H54 (cell line): ENCODE measurements at places on chromosomes 13 and 19.

DNA sequence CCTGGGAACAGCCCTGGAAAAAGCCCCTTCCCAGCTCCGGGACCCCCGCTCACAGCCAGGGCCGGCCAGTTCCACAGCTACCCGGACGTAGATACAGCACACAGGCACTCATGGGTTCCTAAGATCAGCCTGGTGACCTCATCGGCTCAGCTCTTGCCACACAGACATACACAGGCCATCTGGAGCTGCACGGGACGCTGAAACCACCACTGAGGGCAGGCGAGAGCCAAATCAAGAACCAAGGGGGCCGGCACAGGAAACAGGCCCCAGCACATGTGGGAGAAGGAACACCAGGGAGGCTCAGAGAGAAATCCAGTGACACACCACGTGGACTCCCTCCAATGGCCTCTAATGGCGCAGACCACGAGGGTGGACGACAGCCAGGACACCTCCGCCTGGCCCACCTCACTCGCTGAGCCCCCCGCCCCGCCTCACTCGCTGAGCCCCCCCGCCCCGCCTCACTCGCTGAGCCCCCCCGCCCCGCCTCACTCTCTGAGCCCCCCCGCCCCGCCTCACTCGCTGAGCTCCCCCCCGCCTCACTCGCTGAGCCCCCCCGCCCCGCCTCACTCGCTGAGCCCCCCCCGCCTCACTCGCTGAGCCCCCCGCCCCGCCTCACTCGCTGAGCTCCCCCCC is 69.7 kb upstream of the C13orf46 start:
- DNase-seq: peak; percentile 95

GRCh38 chr19:29614780-29615179 is 8.7 kb downstream of the POP4 start:
- no peak for DNase-seq

DNA sequence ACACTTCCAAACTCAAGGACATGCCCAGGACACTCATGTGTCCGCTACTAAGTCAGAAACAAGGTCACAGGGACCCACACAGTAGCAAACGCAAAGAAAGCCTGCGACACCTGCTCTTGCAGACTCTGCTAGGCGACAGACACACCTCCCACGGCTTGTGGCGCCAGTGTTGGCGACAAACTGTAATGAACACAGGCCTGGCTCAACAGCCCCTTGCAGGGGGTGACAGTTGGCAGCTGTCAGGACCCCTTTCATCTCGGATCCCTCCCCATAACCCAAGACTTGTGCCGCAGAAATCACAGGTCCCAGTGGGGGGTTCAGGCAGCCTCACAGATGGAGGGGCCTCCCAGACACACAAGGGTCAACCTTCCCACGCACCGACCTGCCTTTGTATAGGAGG is 364 bp downstream of the CKM start:
- DNase-seq: no peak

DNA sequence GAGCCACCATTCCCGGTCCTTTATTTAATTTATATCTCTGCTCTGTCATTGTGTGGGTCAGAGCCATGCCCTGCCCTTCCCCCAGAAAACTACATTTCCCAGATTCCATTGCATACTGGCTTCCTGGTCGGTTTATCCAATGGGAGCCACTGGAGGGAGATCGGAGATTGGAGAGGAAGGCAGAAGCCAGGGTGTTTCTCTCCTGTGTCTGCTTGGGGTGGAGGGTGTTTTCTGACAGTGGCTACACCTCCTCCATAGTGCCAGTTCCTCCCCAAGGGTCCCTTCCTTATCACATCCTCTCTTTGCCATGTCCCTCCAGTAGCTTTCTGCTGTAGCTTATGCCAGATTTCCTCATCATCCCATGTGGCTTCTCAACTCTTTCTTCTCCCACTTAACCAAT is 19.0 kb downstream of the OLFM2 start:
- DNase-seq: peak; percentile 93

GRCh38 chr13:70080012-70080411 is 27.6 kb upstream of the ATXN8OS start:
- no peak for DNase-seq

DNA sequence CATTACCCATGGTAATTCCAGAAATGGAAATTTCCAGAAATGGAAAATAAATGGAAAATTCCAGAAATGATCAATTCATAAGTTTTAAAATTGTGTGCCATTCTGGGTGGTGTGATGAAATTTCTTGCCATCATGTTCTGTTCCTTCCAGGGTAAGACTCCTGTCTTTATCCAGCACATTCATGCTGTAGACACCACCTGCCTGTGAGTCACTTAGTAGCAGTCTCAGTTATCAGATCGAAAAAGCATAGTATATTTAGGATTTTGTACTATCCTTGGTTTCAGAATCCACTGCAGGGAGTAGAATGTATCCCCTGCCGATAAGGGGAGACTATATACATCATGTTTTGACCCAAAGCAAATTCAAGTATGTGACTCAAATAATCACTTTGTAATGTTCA is 26.7 kb upstream of the CSNK1A1L start:
- no peak for DNase-seq

DNA sequence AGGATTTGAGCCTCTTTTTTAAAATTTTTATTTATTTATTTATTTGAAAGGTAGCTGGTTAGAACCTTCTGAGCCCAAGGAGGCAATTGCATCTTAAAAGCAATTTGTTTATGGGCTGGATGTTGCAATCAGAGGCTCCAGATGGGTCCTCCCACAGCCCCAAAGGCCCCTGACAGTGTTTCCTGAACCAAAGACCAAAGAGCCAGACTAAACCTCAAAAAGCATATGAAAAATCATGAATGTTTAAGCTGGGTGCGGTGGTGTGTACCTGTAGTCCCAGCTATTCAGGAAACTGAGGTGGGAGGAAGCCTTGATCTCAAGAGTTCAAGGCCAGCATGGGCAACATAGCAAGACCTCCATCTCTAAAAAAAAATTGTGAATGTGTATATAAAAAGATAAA is 67.8 kb upstream of the RGCC start:
- DNase-seq: no peak

- no peak for DNase-seq
Observed at GRCh38 chr13:19618977-19619376, 14.5 kb upstream of the MPHOSPH8 start.

DNA sequence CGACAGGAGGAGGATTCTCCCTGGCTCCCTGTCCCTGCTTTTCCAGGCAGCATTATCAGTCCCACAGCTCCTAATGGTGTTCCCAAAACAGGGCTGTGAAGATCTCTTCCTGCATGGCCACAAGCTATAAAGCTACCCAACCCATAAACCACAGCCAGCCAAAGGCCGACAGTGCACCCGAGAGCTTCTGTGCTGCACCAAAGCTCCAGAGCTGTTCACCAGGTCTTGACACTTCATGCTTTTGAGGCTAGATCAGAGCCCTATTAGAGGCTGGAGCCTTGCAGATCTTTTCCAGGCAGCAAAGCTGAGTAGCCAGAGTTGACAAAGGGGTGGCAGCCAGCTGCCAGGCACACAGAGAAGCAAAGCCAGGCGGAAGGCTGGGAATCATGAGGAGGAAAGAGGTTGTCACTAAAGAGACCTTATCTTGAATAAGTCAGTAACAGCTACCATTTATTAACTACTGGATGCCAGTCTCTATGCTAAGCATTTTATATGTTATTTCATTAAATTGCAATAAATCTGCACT is 180.4 kb downstream of the KATNAL1 start:
- DNase-seq: no peak

DNA sequence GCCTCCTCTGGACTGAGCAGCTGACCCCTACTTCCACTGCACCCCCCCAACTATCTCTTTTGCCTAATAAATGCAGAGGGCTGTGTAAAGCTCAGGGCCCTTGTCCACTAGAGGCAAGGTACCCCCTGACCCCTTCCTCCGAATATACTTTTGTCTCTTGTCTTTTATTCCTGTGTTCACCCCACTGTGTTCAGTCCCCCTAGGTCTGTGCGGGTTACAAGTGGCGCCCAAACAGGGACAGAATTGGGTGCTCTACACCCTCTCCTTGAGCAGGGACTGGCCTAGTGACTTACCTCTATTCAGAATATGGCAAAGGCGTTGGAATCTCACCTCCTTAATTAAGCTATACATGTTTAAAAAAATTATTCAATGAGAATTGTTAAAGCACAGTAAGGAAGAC is 15.0 kb downstream of the ZNF350 start:
- no peak for DNase-seq

GRCh38 chr13:34990399-34991214 is 48.5 kb downstream of the NBEA start:
- no peak for DNase-seq

- no peak for DNase-seq
Observed at GRCh38 chr19:5092481-5092843, 123.5 kb downstream of the KDM4B start.

- no peak for DNase-seq
Observed at GRCh38 chr13:99293178-99293577, 14.0 kb downstream of the GPR183 start.

GRCh38 chr19:39582891-39583625 is 19.3 kb upstream of the LGALS13 start:
- no peak for DNase-seq

GRCh38 chr13:25839371-25839770 is 212.4 kb downstream of the SHISA2 start:
- DNase-seq: no peak

DNA sequence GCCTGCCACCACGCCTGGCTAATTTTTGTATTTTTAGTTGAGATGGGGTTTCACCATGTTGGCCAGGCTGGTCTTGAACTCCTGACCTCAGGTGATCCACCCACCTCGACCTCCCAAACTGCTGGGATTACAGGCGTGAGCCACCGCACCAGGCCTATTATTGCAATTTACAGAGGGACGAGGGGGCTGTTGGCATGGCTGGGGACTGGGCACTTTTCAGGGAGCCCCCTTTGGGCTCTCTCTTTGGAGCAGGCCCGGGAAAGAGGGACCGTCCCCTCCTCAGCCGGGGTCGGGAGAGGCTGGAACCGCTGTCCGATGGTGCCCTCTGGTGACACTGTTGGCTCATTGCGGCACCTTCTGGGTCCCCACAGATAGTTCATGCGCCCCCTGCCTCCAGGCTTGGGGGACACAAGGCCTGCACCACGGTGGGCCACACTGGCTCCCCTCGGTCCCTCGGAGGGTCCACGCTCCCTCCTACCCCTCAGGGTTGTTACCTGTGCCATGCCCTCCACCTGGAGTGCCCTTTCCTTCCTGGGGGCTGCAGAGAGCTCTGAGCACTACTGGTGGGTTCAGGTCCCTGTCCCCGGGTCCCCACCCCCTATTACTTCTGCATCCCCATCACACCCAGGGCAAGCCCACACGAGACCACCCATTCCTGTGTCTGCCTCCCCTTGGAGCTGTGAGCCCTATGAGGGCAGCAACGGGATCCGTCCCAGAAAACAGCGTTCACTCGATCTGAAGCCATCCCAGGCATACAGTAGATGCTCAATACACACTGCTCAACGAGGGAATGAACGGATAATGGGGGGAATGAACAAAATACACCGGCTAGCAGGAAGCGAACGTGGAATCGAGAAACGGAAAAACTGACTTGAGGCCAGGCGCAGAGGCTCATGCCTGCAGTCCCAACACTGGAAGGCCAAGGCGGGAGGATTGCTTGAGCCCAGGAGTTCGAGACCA is 12.5 kb downstream of the FEM1A start:
- no peak for DNase-seq

- DNase-seq: no peak
Observed at GRCh38 chr19:50808856-50809255, 14.7 kb downstream of the KLK1 start.

DNA sequence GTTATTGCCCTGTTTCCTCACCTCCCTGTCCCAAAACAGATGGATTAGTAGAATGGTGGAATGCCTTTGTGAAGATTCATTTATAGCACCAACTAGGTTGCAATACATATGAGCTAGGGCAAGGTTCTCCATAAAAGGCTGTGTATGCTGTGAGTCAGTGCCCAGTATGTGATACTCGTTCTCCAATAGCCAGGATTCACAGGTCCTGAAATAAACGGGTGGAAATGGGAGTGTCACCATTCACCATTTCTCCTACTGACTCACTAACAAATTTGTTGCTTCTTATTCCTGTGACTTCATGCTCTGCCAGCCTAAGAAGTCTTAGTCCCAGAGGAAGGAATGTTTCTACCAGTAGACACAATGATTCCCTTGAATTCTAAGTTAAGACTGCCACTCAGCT is 1745.4 kb downstream of the SLITRK1 start:
- DNase-seq: no peak

DNA sequence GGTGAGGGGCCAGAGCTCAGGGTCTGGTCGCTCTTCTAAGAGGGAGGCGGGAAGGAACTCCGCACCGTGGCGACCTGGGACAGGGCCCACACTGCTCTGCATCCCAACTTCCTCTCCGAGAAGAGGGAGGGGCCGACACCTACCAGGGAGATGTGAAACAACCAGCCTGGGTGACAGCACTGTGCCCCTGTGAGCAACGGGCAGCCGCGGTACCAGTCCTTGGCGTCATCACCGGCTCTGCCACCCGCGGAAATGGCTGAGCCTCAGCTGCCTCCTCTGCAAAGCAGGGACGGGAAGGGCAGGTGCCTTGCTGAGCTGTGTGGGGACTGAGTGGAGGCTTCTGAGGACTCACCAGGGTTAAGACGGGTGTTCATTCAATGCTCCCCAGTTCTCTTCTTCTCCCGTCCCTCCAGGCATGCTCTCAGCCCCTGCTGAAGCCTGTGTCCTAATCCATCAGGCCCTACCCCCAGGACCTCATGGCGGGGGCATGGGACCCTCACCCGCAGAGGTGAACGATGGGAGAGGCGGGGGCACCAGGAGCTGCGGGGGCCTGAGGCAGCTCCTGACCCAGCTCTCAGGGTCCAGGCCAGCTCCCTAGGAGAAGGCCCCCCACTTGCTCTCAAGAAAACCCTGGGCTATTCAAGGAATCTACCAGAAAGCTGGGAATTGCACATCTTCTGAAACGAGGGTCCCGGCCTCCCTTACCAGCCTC is 9.3 kb downstream of the ZNF787 start:
- no peak for DNase-seq

DNA sequence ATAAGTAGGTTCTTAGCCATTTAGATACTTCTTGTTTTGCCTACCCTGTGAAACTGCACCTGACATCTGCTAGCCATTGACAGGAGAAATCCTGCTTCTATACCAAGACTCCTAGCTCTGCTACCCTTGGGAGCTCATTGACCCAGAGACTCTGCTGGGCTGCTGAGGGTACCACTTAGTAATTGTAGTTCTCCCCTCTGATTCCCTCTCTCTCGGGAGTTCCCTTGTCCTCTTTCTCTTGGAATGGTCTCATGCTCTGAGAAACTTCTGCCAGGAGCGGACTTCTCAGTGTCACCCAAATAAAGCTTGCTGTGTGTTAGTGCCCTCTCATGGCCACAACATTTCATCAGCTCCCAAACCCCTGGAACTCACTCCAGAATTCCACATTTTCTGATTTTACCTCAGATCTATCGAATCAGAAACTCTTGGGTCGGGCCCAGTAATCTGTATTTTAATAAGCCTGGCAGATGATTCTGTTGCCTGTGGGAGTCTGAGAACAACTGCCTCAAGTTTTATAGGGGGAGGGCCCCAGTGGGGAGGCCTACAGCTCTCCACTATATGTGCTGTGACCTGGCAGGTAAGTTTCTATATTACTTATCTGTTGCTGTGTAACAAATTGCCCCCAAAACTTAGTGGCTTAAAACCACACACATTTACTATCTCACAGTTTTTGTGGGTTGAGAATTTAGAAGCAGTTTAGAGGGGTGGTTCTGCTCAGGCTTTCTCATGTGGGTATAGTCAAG is 221.1 kb downstream of the TDRD3 start:
- peak; percentile 9 for DNase-seq
